ENCODE measurements at places on chromosomes 4 and X.

DNA sequence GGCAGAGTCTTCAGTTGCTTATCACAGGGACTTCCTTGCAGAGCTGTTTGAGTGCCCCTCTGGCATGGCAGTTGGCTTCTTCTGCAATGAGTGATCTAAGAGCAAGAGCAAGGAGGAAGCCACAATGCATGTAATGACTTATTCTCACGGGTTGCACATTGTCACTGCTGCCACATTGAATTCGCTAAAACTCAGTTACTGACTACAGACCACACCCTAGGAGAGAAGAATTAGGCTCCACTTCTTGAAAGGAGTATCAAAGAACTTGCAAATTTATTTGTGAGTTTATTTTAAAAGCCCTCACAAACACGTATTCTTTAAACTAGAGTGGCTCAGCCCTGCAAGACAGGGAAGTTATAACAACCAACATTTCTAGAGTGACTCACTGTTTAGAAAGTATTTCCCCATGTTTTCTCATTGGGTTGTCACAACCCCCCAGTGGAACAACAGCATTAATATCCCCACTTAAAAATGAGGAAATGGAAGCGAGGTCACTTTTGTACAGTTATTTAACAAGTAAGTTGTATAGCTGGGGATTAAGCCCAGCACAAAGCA, 32.4 kb upstream of the RBPJ start:
- DNase-seq: peak; percentile 30

- DNase-seq: no peak
Measured at GRCh38 chr4:85761803-85762528, 287.0 kb downstream of the ARHGAP24 start.

GRCh38 chr4:128512767-128513322, 225.2 kb upstream of the PGRMC2 start:
- DNase-seq: no peak

DNA sequence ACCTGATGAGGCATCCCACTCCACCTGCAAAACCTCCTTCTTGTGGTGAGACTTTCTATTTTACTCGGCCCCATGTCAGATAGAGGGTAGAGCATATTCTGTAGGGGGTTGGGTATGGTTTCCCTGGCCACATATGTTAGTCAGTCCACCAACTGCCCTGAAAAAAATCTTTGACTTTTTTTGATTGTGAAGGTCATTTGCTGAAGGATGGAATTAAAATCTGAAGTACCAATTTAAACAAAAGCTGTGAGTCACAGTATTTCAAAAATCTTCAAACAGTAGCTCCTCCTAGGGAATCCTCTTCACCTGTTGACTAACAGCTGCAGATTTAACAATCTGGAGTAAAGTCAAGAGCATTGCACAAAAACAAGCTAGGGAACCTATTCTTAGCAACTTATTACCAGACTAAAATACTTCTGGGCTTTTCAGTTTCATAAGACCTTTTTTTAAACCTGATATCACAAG, 8.0 kb upstream of the CCDC110 start:
- no peak for DNase-seq

DNA sequence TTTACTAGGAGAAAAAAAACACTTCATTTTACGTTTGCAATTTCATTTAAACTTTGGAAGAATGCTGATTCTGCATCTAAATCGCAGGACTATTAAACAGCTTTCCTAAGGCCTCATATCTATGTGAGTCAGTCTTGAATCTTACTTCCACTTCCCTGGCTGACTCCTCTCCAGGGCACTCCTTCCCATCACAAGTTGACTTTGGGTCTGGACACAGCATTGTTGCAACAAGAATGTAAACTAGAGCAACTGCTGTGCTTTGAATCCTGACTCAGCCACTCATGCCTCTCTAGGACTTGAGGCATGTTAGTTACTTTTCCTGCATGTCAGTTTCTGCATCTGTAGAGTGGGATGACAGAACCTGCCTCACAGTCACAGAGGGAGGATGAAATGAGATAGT, 413.8 kb downstream of the FAT4 start:
- no peak for DNase-seq

DNA sequence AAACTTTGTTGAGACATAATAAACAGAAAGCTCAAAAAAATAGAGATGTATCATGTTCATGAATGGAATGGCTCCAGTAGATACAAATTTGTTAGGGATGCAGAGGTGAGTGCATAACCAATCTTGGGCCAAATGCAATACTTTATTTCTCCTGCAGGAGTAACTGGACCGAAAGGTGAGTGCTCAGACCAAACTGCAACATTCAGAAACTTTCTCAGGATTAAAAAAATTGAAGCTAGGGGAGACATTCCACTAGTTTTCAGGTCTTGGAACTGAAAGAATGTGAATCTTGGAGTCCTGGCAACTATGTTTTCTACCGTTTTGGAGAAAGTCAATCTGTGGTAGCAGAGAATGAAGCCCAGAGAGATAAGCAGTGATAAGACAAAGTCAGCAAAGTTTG, 21.2 kb upstream of the LCORL start:
- no peak for DNase-seq

GRCh38 chr4:146787731-146788130, 149.0 kb downstream of the POU4F2 start:
- DNase-seq: no peak

DNA sequence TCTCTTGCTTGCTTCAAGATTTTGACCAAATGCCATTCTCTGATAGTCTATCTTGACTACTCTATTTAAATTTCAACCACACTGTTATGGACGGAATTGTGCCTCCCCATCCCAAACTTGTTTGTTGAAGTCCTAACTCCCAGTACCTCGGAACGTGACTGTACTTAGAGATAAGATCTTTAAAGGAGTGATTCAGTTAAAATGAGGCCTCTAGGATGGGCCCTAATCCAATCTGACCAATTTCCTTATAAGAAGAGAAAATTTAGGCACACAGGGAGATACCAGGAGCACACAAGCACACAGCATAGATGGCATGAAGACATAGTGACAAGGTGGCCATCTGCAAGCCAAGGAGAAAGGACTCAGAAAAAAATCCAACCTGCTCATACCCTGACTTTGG, 269.9 kb downstream of the KCNIP4 start:
- no peak for DNase-seq

- no peak for DNase-seq
Measured at GRCh38 chr4:20192736-20193135, 59.0 kb upstream of the SLIT2 start.

GRCh38 chr4:101142259-101142658, 205.1 kb downstream of the PPP3CA start:
- no peak for DNase-seq

GRCh38 chrX:120568035-120568434, 7.3 kb upstream of the CUL4B start:
- no peak for DNase-seq

DNA sequence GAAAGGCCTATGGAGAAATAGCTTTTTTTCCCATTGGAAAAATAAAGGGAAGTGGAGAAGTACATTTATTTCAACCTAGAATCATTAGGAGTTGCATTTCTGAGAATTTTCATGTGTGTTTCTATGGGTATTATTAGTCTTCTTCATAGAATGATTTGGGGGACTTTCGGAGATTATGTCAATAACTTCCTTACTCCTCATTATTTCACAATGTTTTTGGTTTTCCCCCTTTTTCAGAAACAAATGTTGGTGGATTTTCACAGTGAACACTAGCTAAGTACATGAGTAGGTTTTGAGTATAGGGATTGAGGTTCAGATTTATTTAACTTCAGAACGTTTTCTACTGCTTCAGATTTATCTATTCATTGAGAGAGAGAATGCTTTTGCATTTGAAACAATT, 54.0 kb downstream of the SH3BGRL start:
- no peak for DNase-seq

DNA sequence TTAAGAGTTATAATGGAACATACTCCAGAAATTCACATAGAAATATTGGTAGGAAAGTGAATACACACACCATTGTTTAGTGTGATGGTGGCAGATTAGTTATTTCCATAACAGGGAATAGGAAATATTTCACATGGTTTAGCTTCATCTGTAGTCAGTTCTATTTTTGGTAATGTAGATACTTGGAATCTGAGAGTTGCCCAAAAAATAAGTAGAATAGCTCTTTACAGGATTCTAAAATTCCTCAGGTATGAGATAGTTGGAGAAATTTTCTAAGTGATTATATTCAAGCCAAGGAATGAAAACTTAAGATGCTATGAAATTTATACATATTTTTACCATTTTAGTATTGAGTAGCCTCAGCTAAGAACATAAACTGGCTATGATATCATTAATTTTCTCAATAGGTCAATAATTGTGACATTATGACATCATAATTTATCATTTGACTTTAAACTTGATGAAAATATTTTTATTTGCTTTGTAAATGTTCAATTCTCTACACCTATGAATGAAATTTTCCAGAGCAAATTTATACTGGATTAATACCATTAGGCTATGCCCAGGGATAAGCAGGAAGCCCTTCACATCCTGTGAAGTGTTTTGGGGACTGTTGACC, 35.8 kb downstream of the CPEB2 start:
- no peak for DNase-seq

- DNase-seq: peak; percentile 18
Measured at GRCh38 chr4:107719207-107719921, 670 bp downstream of the PAPSS1 start.

DNA sequence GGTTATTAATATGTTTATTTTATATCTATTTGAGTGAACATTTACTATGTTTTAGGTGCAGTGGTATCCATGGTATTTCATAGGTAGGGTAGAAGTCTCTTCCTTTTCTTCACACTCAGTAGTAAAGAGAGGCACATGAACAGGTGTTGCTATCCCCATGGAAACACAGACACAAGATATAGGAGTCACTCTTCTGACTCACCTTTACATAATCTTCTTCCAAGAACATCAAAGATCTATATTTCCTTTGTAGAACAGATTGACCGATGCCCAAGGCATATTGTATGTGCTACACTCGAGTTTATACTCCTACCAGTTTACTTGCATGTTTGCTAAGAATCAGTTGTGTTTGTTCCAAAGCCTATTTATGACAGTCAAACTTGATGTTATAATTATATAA, 1997.4 kb downstream of the C4orf33 start:
- no peak for DNase-seq

DNA sequence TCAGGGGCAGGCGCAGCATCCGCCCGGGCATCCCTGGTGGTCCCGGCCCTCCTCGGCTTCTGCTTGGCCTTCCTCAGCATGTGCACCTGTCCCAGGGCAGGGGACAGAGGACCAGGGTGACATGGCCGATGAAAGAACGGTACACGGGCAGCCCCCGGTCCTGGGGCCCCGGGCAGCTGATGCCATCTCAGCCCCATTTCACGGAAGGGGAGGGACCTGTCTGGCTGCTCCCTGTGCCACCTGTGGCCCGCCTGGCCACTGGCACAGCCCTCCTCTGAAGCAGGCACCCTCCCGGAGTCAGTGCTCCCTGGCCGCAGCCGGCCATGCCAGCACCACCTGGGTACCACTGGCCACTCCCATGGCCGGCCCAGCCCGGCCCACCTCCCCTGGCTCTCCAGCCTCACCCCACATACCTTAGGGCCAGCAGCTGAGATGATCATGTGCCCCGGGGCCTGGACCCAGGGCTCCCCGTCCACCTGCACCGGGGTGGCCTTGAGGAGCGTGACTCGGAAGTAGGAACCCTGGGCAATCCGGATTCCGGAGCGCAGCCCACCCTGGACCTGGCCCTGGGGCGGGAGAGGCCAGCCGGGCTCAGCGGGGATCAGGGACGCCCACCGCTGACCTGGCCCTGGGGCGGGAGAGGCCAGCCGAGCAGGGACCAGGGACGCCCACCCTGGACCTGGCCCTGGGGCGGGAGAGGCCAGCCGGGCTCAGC, 12.6 kb downstream of the DGKQ start:
- DNase-seq: no peak

DNA sequence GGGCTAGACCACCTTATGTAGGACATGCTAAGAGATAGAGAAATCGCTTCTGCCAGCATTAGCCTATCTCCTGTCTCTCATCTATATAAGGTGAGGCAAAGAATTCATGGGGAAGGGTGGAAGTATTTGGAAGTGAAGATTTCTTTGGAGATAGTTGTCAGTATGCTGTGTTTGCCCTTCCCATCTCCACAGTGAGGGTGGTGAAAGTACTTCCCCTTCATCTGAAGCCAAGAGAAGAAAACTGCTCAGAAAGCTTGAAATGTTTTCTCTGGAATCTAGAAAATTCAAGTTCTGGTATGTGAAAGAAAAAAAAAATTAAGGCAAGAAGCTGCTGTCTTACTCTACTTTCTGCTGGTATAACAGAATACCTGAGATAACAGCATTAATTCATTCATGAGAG, 12.3 kb upstream of the ADH5 start:
- no peak for DNase-seq

DNA sequence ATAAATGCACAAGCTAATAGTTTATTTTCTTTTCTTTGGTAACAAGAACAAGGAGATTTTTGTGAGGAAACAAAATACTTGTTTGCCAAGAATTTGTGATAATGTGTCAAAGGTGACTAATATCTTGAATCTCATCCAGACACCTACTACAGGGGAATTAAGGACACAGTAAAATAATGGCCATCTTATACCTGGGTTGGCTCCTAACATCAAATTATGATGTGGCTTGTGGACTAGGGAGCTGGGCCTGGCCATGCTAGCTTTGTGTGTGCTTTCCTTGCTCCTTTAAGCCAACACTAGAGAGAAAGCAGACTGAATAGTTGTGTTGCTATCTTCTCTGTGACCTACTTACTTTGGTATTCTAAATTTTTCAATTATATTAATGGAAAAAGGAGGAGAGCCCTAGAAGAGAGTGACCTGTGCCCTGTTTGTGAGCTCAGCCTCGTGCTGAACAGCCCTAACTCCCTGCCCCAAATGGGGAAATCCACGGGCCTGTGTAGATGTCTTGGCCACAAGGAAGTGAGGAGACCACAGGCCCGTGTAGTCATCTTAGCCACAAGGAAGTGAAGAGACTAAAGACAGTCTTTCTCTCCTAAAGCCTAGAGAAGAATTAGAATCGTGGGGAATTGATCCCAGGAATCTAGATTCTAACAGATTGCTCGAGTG, 23.3 kb downstream of the ARHGAP24 start:
- DNase-seq: no peak

DNA sequence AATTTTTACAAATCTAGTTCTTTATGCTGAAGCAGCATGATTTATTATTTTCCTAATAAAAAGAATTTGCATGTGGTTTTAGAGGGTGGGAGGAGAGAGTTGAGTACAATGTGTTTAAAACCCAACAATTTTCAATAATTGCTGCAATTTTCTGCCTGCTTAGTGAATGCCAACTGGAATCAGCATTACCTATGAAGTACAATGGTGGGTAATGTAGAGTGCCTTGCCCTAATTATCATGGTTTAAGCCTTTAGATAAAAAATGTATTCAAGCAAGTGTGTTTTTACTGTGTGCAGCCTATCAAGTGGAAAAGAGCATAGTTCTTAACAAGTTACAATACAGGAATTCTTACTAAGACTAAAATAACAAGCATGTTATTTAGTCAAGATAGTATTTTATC, 77.9 kb upstream of the ANKRD50 start:
- DNase-seq: no peak

DNA sequence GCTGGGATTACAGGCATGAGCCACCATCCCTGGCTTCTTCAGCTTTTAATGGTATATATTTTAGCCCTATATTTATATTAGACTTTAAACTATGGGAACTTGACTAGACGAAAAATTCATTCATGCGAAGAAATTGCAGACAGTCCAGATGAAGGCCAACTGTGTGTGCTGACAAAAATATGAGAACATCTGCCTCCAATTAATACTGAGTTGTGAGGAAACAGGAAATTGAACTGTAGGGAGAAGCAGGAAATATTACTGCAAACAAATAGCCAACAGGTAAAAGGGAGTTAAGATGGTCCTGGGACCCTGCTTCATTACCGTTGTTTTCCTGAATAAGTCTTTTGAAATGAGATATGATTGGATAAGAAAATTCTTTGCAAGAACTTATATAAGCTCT, 26.3 kb downstream of the MGARP start:
- no peak for DNase-seq

Data from stimulated activated CD4-positive, alpha-beta T cell treated with anti-CD3 and anti-CD28 coated beads, Interleukin-15, amount 100 ng/mL, for 48 hours (primary cell).